ENCODE measurements at places on chromosomes 5 and 9.
A peak's percentile ranks its signal among the peaks of the same experiment; 100 is the strongest.

GRCh38 chr5:112579599-112580170 lies 158.0 kb upstream of the APC start:
- no peaks in the 10 kb centered on the region for H3K27me3 ChIP-seq
- H3K4me1 ChIP-seq, result peaks cover 10% of the 10 kb centered on the region
- DNase-seq, result no peak

DNA sequence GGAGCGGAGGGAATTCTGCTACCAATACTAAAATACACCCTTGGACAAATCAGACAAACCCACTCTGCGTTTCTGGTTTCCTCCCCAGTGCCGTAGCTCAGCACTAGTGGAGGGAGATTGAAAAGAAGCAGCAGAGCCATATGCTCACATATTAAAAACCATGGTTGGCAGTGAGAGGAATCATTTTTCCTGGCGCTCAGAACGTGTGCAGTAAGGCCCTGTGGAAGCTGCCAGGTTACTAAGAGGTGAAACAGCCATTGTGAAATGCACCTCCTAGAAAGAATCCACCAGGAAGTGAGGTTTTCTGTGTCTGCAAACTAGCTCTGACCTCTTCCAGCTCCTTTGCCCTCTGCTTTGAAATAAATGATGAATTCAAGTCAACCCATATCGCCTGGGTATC lies 177.2 kb downstream of the ERCC6L2 start:
- no peaks in the 10 kb centered on the region for H3K36me3 ChIP-seq
- no peaks in the 10 kb centered on the region for H3K27me3 ChIP-seq
- H3K4me3 ChIP-seq, result no peak overlapping the region
- H3K4me1 ChIP-seq, result peaks cover 13% of the 10 kb centered on the region
- H3K27ac ChIP-seq, result no peak overlapping the region

- no peaks in the 10 kb centered on the region for H3K4me1 ChIP-seq
- DNase-seq, result no peak
- H3K27me3 ChIP-seq, result no peaks in the 10 kb centered on the region
- H3K36me3 ChIP-seq, result no peaks in the 10 kb centered on the region
- H3K27ac ChIP-seq, result no peak overlapping the region
Observed at GRCh38 chr5:82560561-82560960, 282.4 kb upstream of the RPS23 start.

DNA sequence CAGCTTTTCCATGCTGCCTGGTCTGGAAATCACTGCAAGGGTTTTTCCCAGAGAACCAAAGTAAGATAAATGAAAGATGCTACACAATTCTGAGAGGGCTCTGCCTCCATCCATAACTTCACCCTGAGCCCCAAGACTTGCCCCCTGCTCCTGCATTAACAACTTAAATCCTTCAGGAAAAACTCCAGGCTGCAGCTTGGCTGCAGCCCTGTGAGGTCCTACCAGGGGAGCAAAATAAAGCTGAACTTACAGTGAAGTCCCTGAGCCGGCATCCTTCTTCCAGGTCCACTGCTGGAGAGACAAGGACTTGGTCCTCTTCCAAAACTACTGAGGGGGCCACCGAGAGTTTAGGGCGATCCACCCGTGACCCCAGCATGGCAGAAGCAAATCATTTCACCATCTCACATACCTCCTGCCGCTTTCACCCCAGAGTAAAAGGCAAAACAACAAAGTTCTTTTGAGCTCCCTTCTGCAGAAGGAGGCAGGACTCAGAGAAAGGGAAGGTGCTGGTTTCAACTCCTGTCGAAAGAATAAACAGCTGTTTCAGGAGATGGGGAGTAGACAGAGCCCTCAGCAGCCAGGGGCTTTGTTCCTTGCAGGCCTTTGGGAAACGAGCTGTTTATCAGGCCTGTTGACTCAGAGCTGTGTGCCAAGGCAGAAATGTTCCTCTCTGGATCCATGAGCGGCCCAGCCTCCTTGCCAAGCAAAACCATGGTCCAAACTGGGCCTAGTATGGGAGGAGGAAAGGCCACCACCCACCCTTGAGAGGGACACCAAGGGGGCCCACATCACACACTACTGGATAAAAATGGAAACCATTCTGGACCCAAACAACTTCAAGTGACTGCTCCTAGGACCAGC lies 20.6 kb downstream of the GGTA1 start:
- no peaks in the 10 kb centered on the region for H3K36me3 ChIP-seq
- no peaks in the 10 kb centered on the region for H3K27me3 ChIP-seq
- peak; percentile 64 for DNase-seq

GRCh38 chr9:129316281-129317030 lies 138.4 kb upstream of the IER5L start:
- DNase-seq, result no peak
- no peak overlapping the region for H3K27ac ChIP-seq
- H3K4me1 ChIP-seq, result peaks cover 25% of the 10 kb centered on the region
- no peaks in the 10 kb centered on the region for H3K27me3 ChIP-seq
- no peaks in the 10 kb centered on the region for H3K36me3 ChIP-seq
- no peak overlapping the region for H3K4me3 ChIP-seq

All from cardiac muscle cell (in vitro differentiated cells and primary cell).